ENCODE measurements at places on chromosomes 13 and 19.
A peak's percentile ranks its signal among the peaks of the same experiment; 100 is the strongest.

DNA sequence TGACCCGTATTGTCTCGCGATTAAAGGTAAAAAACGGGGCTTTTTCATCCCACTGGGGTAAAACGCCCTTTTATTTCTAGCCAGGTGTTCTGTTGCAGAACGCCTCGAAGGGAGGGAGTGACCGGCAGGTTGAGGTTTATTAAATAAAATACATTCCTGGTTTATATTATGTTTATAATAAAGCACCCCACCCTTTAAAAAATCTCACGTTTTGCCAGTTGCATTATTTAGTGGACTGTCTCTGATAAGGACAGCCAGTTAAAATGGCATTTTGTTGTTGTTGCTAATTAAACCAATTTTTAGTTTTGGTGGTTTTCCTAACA lies 25.1 kb upstream of the ZNF850 start:
- DNase-seq: no peak

DNA sequence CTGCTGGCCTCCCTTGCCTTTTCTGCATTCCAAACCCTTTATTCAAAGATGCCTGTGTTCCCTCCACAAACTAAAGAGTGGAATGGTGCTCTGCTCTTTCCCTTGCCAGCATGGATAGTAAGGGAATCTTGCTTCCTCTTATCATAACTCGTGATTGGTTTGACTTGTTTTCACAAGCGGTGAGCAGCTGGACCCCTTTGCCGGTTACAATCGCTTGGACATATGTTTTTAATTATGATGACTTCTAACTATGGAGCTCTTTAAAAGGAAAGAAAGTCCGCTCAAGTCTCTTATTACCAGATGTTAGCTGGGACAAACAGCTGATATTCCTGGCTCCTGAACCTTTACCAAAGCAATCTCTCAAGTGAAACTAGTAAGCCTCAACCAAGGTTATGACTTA lies 1094.7 kb downstream of the UQCRFS1 start:
- DNase-seq: no peak

- no peak for DNase-seq
These were observed 221.2 kb upstream of the SOX1 start for GRCh38 chr13:111845621-111846351.

- DNase-seq: no peak
These were observed 6.0 kb downstream of the SPATA13 start for GRCh38 chr13:24166561-24166960.

GRCh38 chr13:40464337-40465014 lies 202.0 kb downstream of the FOXO1 start:
- DNase-seq: no peak

GRCh38 chr19:3573162-3573857 lies 566 bp downstream of the HMG20B start:
- DNase-seq: no peak

DNA sequence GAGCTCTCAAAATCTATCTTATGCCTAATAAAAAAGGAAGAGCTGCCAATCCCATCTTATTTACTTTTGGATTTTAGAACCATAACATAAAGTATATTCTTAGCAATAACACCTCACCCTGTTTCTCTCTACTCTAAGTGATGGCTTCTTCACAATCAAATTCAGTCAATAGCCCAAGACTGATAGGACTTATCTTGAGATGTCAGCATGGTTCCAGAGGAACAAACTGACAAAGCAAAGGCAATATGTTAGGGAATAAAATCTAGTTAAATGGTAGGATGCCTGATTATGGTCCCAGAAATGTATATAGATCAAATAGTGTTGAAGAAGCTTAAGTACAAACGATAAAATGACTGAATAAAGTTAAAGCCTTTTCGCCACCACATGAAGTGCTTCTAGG lies 36.3 kb downstream of the DACH1 start:
- DNase-seq: no peak

DNA sequence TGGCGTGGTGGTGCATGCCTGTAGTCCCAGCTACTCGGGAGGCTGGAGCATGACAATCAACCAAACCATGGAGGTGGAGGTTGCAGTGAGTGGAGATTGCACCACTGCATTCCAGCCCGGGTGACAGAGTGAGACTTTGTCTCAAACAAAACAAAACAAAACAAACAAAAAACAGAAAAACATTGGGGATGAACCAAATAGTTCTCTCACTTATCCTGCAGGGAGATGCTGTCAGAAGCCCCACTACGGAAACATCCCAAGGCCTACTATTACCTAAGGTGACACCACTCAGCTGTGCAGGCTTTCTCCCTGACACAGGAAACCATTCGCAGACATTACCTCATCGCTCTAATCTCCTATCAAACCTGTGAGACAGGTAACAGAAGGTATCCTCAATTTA lies 113.5 kb downstream of the FOXO1 start:
- no peak for DNase-seq

DNA sequence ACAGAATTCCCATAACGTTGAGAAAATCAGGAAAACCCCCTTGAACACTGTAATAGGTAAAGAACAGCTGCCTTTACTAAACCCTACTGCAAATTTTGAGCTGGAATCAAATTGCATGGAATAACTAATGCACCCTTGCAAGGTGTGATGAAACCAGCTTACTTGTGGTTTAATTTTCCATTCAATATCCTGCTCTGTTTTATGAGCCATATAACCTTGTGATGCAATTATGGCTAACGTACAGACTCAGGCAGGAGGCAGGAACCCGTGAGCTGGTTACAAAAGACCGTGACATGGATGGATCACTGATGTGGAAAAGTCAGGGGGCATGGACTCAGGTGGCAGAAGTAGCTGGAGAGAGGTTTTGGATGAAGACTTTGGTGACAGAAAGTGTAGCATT lies 438.6 kb downstream of the COG6 start:
- no peak for DNase-seq

GRCh38 chr13:65505941-65506340 lies 1724.2 kb downstream of the PCDH9 start:
- DNase-seq: no peak

DNA sequence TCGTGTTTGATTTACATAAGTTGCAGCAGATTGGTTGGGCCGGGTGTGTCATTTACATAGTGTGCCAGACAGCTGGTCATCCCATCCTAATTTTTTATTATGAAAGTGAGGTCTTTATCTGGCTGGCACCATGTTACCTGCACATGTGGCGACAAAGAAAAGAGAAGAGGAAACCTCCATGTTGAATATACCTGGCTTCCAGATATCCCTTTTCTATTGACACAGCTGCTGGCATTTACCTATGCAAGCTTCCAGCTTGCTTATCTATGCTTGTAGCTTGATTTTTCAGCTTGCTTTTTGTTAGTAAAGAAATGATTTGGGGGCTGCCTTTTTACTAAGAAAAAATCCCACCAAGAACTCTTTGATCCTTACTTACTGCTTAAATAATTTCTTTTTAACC lies 681.3 kb upstream of the SLITRK1 start:
- no peak for DNase-seq

GRCh38 chr19:4732680-4733114 lies 9.1 kb upstream of the DPP9 start:
- DNase-seq: peak; percentile 78

DNA sequence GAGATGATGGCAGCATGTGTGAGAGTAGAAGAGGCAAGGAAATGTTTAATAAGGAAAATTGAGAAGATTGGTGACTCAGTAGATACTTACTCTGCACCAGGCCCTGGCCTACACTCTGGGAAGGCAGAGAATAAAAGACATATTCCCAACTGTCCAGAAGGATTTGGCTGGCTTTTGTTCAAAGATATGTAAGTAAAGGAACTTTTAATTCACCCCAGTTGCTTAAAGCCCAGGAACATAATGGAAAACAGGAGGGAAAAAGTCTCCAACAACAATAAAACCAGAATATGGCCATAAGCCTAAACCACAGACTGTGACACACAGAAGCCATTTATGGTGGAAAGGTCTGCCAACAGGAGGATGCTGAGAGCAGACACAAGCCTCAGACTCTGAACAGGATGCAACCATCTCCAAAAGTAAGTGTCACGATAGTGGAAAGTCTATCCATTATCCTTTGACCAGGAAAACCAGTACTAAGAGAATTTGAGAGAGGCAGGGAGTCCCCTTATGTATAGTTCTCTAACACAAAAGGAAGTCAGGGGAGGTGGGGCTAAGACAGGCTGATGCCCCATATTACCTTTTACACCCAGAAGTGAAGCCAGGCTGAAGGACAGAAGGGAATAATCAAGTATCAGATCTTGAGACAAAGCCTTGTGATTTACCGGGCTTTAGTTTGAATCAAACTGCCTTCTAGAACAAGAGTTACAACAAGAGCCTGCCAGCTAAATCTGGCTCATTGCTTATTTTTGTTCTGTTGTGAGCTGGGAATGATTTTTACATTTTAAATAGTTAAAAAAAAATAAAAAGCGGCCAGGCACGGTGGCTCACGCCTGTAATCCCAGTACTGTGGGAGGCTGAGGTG lies 169.5 kb upstream of the STARD13 start:
- no peak for DNase-seq

DNA sequence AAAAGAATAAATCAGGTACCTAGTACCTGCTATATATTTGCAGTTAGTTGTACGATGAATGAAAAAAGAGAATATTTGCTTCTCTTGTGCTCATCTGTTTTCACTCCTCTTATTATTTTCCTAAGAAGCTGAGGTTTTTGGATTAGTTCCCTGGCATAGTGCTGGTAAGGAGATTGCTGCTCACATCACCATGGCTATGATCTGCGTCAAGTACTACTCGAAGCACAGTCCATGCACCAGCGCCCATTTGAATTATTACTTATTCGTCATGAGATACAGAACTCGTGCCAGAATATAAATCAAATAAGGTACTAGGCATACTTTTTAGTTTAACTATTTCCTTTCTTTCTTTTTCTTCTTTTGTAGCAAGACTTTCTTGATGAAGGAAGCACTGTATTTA lies 7.1 kb downstream of the SERTM1 start:
- DNase-seq: no peak

GRCh38 chr13:66576381-66576780 lies 653.8 kb downstream of the PCDH9 start:
- DNase-seq: no peak

GRCh38 chr19:17749912-17750317 lies 1.4 kb upstream of the FCHO1 start:
- DNase-seq: no peak

DNA sequence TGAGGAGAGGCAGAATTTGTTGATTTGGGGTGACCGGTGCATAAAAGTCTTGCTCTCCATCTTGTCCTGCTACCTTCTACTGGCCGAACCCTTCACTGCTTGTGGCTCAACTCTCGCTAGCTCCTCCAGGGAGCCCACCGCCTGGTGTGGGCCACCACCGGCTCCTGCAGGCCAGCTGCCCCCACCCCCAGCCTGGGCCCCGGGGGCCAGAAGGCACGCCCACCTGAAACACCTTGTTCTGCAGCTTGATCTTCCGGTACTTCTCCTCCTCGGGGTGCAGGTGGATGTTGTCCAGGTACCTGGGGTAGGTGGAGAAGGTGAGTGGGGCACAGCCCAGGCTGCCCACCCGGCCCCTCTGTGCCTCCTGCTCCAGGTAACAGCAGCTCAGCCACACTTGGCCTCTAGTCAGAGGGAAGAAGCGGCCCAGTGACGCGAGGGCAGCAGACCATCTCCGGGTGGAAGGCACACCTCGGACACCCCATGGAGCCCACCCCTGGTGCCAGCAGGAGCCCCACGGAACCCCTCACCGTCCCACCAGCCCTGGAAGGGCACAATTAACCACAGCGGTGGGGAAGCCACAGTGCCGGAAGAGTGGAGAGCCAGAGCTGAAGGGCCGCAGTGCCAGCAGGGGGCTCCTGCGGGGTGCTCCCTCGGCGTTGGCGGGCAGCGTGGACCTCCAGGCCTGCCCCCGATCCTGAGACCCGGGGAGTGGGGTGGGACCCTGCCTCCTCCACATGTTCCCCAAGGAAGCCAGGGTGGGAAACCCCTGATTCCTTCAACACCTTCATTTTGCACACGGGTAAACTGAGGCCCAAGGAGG lies 10.1 kb downstream of the UBXN6 start:
- DNase-seq: no peak
